ENCODE measurements at places on chromosomes 13 and 19. TPM values are rescaled to one million over a fixed set of nuclear protein-coding genes. Genes with fewer than 3 reads are reported as not detected.

CYP4F11 gene
- not detected for total RNA-seq

KIRREL2 gene
- total RNA-seq: 2.4 TPM

EDNRB gene
- total RNA-seq: 2.2 TPM

SGTA gene
- 75.4 TPM for total RNA-seq

- peaks cover 26% of the 10 kb centered on the region for H3K4me1 ChIP-seq
- no peaks in the 10 kb centered on the region for H3K36me3 ChIP-seq
- no peak overlapping the region for H3K4me3 ChIP-seq
- H3K27ac ChIP-seq: no peak overlapping the region
These were observed 8.3 kb upstream of the JUND start for GRCh38 chr19:18289471-18290301.

DNA sequence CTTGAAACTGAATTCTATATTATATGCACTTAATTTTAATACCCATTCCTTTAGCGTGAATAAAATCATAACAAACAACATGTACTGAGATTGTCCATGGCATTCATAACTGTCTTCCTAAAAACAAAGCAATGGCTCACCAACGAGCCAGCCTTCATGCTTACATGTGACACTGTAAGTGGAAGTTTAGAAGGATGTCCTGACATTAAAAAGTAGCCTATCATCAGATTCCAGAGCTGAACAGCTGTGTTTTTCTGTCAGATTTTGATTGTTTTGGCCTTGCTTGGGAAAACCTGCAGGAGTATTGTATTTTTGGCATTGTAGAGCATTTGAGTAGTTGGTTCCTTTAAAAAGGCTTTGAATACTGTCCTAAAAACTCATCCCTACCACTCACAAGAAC, 21.3 kb downstream of the ANKRD10 start:
- H3K27me3 ChIP-seq: no peaks in the 10 kb centered on the region
- no peaks in the 10 kb centered on the region for H3K36me3 ChIP-seq
- no peak overlapping the region for H3K4me3 ChIP-seq
- H3K27ac ChIP-seq: no peak overlapping the region
- no peak for DNase-seq

DNA sequence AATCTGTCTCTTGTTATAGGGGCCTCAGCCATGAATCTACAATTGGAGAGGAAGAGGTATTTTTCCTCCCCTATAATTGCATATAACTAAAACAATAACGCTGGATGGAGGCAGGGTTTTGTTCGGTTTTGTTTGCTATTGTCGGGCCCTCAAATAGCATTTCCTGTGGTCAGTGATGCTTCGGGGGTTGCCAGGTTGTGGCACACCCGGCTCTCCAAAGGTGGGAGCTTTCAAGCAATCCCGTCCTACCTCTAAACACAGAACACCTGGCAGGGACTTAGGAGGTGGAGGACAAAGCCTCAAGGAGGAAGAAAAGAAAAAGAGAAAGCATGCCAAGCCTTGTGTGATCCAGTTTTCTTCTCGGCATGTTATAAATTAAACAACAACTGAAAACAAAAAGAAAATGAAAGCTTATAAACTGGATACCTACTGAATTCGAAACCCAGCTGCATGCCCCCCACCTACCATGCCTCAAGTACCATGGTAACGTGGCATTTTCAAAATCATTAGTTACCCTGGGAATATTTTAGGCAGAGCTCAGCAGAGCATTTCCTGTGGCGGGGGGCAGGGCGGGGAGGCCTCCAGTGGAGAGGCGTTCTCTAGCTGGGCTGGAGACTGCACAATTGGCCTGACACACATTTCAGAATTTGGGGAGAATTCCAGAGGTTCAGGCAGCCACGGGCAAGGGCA, 213.8 kb downstream of the DCLK1 start:
- peaks cover 28% of the 10 kb centered on the region for H3K4me1 ChIP-seq
- no peak overlapping the region for H3K27ac ChIP-seq
- H3K4me3 ChIP-seq: no peak overlapping the region
- H3K27me3 ChIP-seq: no peaks in the 10 kb centered on the region
- no peak for DNase-seq
- no peaks in the 10 kb centered on the region for H3K36me3 ChIP-seq

DNA sequence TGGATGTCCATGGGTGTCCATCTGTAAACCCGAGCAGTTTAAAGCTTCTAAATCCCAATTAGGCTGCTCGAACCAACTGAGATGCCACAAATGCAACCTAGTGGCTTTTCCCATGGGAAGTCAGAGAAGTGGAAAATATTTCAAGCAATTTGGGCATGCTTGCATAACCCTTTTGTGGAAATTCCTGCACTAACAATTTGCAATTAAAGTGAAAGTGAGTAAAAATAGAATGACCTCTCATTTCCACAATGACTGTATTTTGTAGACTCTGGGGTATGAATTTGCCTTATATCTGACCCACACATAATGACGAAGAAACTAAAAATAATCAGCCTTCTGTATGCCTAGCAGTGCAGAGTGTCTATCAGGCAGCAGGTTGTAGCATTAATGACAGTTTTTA, 91.8 kb upstream of the TSC22D1 start:
- peak overlapping the region; percentile 88 for H3K27ac ChIP-seq
- H3K4me1 ChIP-seq: peaks cover 47% of the 10 kb centered on the region
- no peaks in the 10 kb centered on the region for H3K27me3 ChIP-seq
- DNase-seq: peak; percentile 78
- H3K4me3 ChIP-seq: no peak overlapping the region
- H3K36me3 ChIP-seq: no peaks in the 10 kb centered on the region

DNA sequence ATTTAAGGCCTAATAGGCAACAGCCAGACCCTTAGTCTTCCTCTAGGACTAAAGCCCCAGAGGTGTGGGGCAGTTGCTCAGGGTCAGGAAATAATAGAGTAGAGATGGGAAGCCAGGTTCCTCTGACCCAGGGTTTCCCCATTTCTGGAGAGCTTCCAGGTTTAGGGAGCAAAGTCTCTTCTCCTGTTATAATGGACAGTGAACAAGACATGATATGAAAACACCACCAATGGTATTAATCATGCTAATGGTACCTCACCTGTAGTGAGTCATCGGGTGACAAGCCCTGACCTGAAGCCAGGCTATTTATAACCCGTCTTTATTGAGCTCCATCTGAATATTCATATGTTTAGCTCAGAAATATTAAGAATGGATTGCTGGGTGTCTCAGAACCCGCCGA, 24.6 kb downstream of the BICRA start:
- H3K4me3 ChIP-seq: no peak overlapping the region
- no peak for DNase-seq
- no peak overlapping the region for H3K27ac ChIP-seq
- no peaks in the 10 kb centered on the region for H3K36me3 ChIP-seq
- H3K4me1 ChIP-seq: no peaks in the 10 kb centered on the region
- H3K27me3 ChIP-seq: no peaks in the 10 kb centered on the region

DNA sequence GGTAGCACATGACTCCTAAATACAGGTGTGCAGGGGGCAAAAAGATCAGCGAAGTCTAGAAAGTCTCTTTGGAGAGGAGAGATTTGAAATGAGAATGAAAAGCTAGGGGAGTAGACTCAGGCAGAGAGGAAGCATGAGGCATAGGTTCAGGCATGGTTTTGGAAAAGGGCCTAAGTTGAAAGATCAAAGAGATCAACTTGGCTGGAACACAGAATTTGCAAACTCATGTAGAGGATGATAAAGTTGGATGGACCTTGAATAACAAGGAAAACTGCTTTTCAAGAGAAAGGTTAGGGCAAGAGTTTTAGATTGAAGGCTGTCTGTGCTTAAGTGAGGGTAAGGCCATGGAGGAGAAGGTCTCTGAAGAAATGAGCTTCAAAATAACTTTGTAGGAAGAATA, 47.4 kb upstream of the UBAC2 start:
- no peak for DNase-seq
- H3K4me1 ChIP-seq: no peaks in the 10 kb centered on the region
- H3K4me3 ChIP-seq: no peak overlapping the region
- H3K27ac ChIP-seq: no peak overlapping the region

DNA sequence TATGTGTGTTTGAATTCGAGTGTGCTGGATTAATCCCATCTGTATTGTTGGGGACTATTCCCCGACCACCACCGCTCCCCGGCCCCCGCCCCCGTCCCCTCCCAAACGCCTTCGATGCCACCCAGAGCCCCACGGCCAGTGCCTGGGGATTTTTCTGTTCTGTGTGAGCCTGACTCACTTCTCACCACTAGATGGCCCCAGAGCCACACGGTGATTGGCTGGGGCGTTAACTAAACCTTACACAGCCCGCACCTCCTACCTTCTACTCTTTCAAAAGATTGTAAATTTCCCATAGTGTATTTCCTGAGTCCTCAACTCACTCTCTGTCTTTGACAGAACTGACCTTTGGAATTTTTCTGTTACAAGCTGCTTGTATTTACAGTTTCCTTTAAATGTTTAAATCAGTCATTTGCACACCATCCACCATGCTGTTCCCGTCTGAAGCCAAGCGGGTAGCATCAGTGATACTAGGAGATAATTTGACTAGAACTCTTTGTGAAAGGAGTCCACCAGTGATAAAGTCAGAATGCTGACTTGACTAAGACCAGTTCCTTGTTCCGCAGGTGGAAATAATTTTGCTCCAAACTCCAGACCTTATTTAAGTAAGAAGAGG, 61.4 kb downstream of the RFX2 start:
- H3K4me1 ChIP-seq: peaks cover 5% of the 10 kb centered on the region
- peak; percentile 89 for DNase-seq
- H3K4me3 ChIP-seq: no peak overlapping the region
- no peak overlapping the region for H3K27ac ChIP-seq

Measured in neural progenitor cell (in vitro differentiated cells).